CD4-positive, alpha-beta T cell treated with Interleukin-17A for 4 hours (primary cell): ENCODE measurements at places on chromosomes 4 and X.

GRCh38 chrX:17596061-17596460 lies 141.2 kb upstream of the SCML1 start:
- no peak for DNase-seq

DNA sequence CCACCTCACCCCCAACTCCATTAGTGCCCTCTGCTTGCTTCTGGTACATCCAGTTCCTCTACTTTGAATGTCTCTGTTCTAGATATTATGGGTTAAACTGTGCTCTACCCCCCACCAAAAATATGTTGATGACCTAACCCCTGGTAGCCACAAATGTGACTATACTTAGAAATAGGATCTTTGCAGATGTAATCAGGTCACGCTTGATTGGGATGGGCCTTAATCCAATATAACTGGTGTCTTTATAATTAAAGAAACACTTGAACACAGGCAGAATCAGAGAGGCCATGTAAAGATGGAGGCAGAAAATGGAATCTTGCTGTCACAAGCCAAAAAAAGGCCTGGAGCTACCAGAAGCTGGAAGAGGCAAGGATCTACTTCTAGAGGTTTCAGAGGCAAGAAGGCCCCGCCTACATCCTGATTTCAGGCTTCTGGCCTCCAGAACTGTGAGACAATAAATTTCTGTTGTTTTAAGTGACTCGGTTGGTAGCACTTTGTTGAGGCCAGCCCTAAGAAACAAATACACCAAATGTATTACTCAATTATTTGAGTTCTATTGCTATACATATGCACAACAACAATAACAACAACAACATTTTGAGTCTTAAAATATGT lies 220.0 kb downstream of the PPP3CA start:
- no peak for DNase-seq

GRCh38 chr4:97216046-97216445 lies 927.2 kb downstream of the STPG2 start:
- no peak for DNase-seq

- DNase-seq, result no peak
Measured at GRCh38 chr4:140037353-140038030, 116.5 kb downstream of the MAML3 start.

DNA sequence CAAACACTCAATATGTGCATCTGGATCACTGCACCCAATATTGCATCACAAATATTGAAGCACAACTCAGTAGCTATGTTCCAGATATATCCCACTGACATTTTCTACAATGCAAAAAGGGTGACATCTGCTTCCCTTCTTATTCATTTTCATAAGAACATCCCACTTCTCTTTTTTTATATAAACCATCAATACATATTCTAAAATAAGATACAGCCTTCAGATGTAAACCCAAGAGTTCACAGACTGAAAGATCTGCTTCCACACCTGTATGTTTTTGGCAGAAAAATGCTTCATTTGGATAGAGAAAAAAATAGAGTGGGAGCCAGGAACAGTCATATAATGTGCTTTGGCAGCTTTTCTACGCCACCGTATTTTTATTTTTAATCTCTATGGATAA lies 815.6 kb upstream of the ADGRL3 start:
- DNase-seq, result no peak

DNA sequence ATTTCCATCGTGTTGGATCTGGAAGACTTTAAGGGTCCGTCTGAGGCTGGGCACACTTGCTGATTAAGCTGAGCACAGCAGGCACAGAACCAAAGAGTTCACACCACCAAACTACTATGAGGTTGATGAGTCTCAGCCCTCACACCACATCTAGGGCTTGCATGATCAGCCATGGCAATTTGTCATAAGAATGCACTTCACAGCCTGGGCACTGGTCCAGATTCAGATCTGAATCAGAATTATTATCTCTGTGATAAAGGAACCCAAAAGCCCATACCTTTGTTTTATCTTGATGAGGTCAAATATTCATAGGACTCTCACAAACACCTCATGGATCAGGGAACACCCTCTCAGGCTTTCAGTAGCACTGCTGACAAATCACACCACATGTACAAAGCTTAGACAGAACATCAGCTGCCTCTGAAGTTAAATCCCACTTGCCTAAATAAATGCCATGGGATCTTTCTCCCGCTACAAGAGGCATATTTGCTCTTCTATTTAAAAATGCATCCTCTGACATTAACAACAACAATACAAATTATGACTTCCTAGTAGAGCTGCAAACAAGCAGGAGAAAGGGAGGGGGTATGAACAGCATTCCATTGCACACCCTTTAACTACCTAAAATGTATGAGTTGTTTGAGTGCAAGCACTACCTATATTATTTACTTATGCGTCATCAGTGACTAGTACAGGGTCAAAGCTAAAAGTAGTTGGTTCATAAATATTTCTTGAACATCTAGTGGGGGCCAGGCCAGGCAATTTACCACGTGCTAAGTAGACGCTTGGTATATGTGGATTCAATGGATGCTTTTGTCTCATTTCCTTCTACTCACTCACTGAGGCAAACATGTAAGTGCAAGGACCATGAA lies 186.3 kb upstream of the FGF13 start:
- no peak for DNase-seq

GRCh38 chr4:1347410-1347864 lies 429 bp downstream of the UVSSA start:
- peak; percentile 55 for DNase-seq

GRCh38 chr4:99696801-99697200 lies 39.2 kb upstream of the C4orf54 start:
- DNase-seq, result no peak

GRCh38 chrX:2517055-2517454 lies 16.3 kb upstream of the DHRSX start:
- no peak for DNase-seq

DNA sequence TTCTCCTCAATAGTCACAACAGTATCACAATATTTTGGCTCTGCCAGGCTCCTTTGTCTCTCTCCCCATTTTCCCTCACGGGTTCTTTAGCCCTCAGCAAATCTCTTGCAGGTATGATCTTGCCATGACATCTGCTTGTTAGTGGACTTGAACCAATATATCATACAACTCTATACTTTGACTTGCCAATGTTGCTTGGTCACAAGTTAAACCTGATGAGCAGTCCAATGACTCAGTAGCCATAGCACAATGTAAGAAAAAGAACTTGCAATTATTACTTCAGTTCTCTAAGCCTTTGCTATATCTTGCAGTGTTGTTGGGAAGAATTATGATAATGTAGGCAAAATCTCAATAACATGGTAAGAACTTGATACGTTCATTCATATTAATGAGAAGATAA lies 174.6 kb upstream of the NRK start:
- no peak for DNase-seq

DNA sequence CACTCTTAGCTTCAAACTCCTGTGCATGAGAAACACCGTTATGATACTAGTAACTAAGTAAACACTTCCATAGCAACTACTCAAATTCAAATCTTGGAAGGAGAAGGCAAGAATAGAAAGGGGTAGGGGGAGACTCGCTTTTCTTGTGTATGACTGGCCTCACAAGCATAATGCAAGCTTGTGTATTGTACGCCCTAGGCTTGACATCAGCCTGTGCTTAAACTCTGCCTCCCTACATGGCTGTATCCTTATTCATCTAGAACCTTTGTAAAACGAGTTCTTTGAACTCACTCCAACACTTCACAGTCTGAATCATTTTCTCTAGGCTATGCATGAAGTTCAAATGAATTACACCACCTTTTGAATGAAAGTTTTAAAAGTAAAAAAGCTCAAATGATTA lies 1071.2 kb upstream of the ADGRL3 start:
- DNase-seq, result no peak

- DNase-seq, result no peak
Measured at GRCh38 chr4:48078862-48079655, 55.0 kb downstream of the TXK start.

DNA sequence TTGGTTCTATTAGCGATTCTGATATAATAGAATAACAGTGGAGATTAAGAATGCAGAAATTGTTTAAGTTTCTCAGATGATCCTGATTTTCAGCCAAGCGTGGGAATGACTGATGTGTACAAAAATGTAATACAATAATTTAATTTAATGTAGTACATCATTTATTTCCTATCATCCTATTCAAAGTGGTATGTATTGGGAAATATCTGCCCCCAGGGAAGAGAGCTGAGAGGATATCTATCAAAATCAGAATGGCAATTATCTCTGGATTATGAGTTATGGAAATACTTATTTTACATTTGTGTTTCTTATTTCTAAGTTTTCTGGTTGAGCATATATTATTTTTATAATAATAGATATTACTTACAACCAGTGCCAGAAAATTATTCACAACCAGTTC lies 3.9 kb downstream of the FABP2 start:
- no peak for DNase-seq
